ENCODE measurements at places on chromosomes 2 and 18.

GRCh38 chr2:182404975-182405561 lies 21.8 kb downstream of the PDE1A start:
- DNase-seq, result no peak

DNA sequence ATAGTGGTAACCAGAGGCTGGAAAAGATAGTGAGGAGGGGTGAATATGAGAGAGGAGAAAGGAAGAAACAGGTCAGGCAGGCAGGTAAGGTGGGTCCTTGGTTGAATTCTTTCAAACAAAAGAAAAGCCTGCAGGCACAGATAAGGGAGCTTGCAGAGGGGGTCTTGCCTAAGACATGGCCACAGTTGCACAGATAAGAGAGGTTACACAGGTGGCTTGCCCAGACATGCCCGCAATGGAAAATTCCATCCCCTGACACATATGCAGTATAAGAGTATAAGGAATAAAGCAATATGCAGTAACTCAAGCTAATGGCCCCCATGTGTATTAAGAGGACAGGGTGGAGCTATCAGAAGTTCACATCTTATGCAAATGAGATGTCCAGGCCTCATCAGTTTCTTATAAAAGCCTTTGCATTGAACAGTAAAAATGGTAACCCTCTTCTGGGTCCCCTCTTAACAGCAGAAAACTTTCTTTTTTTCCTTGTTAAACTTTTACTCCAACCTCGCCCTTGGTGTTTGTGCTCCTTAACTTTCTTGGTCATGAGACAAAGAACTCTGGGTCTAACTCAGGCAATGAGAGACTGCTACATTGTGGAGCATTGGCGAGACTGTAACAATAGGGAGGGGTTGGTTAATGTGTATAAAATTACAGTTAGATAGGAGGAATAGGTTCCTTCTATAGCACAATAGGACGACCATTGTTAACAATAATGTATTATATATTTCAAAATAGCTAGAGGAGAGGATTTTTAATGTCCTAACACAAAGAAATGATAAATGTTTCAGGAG lies 764.6 kb downstream of the TSN start:
- DNase-seq, result no peak

GRCh38 chr2:199019898-199020507 lies 437.7 kb downstream of the SATB2 start:
- DNase-seq, result no peak

GRCh38 chr2:189086710-189087109 lies 92.9 kb downstream of the COL5A2 start:
- DNase-seq, result no peak

DNA sequence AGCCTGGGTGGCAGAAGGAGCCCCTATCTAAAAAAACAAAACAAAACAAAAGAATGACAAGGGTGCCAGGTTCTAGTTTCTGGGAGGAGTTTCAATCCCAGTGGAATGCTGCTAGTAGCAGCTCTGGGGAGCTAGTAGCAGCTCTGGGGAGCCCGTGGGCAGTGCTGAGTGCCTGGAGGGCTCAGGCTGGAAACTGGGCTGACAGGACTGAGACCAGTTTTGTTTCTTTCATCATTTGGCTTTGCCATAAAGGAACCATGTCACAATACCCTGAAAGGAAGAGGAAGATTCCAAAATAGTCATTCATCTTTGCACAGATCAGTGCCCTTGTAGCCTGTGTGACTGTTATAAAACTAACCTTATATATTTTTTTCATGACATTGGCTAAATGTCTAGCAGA lies 10.6 kb downstream of the MFSD6 start:
- DNase-seq, result no peak

- DNase-seq, result no peak
Observed at GRCh38 chr2:66095820-66096345, 339.0 kb upstream of the MEIS1 start.

DNA sequence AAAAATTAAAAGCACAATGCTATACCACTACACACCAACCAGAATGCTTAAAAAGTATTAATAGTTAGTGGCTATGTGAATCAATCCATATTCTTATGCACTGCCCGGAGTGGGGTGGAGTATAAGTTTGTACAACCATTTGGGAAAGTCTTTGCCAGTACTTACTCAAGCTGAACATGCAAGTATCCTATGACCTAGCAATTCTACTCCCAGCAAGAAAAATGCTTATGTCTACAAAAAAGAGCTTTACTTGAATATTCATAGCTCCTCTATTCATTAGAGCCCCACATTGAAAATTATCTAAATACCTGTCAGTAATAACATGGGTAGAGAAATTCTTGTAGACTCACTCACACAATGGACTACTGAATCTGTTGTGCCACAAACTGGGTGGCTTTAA lies 21.4 kb upstream of the CNOT11 start:
- no peak for DNase-seq

DNA sequence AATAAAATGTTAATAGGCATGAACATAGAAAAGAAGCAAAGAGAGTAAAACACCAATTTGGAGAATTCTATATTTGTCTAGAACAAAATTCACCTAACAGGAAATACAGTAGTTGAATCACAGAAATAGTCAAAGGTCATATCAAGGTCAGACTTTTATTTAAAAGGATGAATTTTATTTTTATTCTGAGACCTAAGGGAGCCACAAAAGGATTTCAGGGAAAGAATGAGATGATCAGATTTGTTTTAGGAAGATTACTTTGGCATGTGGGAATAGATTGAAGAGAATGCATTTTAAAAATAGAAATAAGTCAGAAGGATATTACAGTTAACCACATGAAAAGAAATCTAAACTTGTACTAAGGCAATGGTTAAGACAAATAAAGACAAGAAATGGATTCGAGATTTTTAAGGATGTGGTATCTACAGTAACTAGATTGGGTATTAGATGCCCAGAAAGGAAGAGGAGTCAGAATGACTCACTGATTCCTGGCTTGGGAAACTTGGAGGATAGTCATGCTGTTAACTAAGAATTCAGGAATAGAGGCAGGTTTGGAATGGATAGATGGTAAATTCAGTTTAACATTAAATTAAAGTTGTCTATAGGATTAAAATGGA lies 56.0 kb downstream of the METTL4 start:
- no peak for DNase-seq

DNA sequence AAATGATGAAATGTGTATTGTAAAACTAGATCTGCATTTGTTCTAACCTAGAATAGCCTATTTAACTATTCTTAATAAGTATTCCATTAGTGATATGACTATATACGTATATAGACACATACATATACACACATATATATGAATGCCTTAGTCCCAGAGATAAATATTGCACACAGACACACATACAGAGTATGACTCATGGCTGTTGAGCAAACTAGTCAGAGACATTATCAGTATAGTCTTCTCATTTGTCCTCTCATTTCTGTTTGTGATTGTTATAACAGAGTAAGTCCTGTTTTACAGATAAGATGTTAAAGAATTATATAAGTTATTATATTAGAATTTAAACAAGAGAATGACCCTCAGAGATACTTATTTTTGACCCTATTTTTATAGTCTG lies 202.5 kb downstream of the CCDC102B start:
- no peak for DNase-seq

DNA sequence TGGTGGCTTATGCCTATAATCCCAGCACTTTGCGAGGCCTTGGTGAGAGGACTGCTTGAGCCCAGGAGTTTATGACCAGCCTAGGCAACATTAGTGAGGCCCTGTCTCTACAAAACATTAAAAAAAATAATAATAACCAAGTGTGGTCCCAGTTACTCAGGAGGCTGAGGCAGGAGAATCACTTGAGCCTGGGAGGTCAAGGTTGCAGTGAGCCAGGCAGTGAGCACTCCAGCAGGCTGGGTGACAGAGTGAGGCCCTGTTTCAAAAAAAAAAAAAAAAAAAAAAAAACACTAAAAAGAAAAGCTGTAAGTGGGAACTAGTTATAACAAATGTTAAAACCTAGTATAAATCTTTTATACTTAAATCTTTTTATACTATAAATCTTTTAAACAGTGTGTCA lies 146.2 kb upstream of the ITGA4 start:
- DNase-seq, result no peak

DNA sequence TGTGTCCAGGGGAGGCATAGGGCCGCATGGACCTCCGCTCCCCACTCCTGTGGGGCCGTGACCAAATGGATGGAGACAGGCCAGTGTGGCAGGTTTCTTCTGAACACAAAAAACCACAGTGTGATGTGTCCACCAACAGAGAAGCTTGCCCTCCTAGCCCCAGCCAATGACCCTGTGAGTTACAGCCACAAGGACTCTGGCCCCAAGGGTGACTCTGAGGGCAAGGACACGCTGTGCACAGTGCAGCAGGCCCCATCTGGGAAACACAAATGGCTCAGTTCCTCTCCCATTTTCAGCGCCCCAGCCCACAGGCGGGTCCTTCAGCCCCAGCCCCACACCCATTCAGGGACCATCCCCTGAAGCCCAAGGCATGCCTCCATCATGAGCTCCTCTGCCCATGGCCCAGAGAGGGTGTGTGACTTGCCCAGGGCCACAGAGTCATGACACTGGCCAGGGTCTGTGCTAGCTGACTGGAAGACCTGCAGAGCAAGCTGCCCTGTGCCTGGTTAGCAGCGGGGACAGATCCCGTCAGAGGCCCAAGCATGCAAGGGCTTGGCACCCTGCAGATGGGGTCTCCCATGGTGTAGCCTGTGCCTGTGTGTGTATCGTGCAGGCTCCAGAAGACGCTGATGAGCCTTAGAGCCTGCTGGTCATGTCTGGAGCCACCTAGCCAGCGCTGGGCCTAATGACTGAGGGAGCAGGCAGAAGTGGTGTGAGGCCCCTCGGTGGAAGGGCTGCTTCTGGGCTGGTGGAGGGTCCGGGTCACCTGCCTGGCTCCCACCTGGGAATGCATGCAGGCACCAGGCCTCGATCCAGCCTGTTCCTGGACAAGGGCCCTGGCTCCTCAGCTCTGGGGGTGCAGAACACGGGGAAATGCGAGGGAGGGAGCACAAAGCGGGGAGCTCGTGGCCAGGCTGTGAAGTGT lies 47.7 kb downstream of the HS6ST1 start:
- no peak for DNase-seq

DNA sequence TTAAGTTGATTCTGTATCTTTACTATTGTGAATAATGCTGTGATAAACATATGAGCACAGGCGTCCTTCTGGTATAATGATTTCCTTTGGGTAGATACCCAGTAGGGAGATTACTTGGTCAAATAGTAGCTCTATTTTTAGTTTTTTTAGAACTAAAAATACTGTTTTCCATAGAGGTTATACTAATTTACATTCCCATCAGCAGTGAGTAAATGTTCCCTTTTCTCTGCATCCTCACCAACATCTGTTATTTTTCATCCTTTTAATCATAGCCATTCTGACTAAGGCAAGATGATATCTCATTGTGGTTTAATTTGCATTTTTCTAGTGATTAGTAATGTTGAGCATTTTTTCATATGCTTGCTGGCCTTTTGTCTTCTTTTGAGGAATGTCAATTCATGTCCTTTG lies 35.1 kb downstream of the PMS1 start:
- no peak for DNase-seq

GRCh38 chr2:210049831-210050230 lies 47.4 kb downstream of the RPE start:
- no peak for DNase-seq

DNA sequence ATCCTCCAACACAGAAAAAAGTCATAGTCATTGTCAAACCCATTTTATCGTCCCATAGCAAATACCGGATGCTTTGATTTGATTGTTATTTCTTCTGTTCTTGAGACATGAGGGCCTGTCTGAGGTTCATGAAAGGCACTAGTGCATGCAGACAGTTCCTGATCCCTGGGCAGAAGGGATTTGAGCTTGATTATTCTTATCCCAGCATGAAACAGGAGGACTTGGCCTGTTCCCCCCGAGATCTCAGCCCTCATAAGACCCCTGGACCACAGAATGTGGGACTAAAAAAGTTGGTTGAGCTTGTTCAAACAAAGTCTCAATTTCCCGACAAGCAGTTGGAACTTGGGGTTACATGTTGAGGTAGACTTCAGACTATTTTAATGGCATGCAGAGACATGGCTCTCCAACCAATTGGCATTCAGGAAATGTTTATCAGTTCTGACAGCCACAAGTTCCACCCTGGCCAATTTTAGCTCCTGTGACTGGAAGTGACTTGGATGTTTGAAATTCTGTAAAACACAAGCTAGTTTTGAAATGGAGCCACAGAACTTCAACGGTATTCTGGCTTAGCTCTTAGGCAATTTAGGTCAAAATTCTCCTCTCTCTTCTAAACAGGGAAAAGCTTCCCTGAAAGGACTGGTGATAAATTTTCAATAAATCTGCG lies 366.9 kb upstream of the SLC14A2 start:
- no peak for DNase-seq

- DNase-seq, result no peak
Observed at GRCh38 chr2:46252891-46253659, 44.1 kb upstream of the EPAS1 start.

- no peak for DNase-seq
Observed at GRCh38 chr2:231047923-231048915, 8.4 kb upstream of the PSMD1 start.

GRCh38 chr2:8526403-8526696 lies 155.5 kb upstream of the ID2 start:
- no peak for DNase-seq
